Activated CD8-positive, alpha-beta T cell treated with anti-CD3 and anti-CD28 coated beads, Interleukin-2, amount 10 ng/mL, durations not matched to agents 7 days and 5 days (primary cell): ENCODE measurements at places on chromosomes 13 and 19. TPM values are rescaled to one million over a fixed set of nuclear protein-coding genes. Genes with fewer than 3 reads are reported as not detected.

The CYP4F2 gene
- not detected for total RNA-seq

The CEACAM16 gene
- not detected for total RNA-seq

The SGCG gene
- not detected for total RNA-seq

DNA sequence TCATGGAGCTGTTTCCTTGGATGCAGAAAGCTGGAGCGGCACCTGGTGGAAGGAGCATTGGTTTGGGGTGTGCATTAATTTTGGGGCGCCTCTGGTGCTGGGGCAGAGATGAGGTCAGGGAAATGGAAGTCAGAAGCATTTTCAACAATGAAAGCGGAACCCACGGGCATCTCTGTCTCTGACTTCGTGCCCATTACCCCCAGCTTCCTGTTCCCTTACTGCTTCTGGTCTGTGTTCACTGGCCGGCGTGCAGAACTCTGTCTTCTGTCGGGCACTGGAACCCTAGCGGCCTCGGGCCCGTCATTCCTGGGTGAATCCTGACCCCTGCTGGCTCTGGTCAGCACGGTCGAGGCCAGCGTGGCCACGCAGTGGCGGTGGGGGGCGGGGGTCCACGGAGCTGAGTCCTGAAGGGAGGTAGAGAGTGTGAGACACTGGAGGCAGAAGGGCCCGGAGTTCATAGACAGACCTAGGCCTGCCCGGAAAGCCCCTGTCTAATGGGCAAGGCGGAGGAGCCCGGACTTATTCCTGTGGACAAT lies 7.9 kb upstream of the LINGO3 start:
- no peak overlapping the region for H3K27ac ChIP-seq
- peak; percentile 37 for DNase-seq
- H3K4me1 ChIP-seq: no peaks in the 10 kb centered on the region
- H3K4me3 ChIP-seq: no peak overlapping the region
- H3K27me3 ChIP-seq: peaks cover 13% of the 10 kb centered on the region

GRCh38 chr19:51651216-51651846 lies 4.7 kb upstream of the SIGLEC14 start:
- H3K27ac ChIP-seq: no peak overlapping the region
- H3K4me1 ChIP-seq: peaks cover 2% of the 10 kb centered on the region
- H3K27me3 ChIP-seq: peaks cover 13% of the 10 kb centered on the region
- H3K4me3 ChIP-seq: no peak overlapping the region
- DNase-seq: no peak
- H3K36me3 ChIP-seq: no peaks in the 10 kb centered on the region

DNA sequence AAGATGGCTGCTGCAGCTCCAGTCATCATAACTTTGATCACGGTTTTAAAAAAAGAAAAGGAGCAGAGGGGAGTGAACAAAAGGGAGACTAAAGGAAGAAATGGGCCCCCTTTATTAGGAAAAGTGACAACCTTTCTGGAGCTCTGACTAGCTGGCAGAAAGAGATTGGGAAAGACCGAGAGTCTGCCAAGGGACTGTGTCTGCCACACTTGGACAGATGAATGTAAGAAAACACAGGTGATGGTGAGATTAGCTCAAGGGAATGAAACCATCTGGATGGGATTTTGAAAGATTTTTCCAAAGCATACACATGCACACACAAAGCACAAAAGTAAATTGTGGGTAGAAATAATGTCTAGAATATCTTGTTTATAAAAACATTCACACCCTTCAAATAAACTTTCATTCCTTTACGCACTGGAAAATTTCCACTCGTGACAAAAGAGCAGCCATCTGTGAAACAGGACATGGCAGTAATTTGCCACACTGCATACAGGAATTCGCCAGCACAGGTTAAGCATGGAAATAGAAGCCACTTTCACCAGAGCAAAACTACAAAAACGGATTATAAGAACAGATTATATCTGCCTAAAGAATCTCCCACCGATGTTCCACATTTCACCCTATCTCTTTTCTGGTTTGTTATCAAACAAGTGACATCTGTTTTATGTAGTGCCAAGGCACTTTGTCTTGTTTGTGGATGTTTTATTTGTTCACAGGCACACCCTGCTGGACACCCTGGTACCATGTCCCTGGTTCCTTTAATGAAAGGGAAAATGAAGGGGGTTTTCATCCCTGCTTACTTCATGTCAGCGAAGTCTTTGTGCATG lies 819.5 kb downstream of the DIAPH3 start:
- H3K27ac ChIP-seq: no peak overlapping the region
- H3K4me1 ChIP-seq: no peaks in the 10 kb centered on the region
- H3K27me3 ChIP-seq: no peaks in the 10 kb centered on the region
- no peaks in the 10 kb centered on the region for H3K36me3 ChIP-seq
- H3K4me3 ChIP-seq: no peak overlapping the region

DNA sequence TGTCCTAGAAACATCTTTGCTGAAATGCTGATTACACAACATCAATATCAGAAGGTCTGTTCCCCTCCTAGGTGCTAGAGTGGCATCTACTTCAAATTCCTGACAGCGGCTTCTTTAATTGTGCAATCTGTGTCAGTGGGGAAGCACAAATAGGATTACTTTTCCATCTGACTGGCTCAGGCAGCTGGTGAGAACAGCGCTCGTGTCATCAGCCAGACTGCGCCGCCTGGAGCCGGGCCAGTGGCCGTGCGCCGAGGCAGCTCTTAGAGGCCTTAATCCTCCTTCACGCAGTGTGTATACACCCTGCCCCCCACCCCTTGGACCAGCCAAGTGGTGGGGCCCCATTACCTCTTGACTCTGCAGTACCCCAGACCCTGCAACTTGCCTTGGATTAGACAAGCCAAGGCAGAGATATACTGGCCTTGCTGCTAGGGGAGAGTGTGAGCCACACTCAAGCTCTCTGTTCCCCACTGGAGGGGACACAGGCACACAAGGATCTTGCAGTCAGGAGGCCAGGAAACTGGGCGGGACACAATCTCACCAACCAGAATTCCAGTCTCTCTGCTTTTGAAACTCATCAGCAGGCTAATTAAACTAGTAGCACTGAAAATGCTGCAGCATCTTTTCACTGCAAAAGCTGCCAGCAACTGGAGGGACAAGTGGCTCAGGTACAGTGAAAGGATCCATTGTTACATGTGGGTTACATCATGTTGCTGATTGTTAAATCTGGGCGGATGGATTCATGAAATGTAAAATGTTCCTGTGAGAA lies 48.9 kb upstream of the EPHX3 start:
- peaks cover 64% of the 10 kb centered on the region for H3K4me1 ChIP-seq
- no peak for DNase-seq
- no peak overlapping the region for H3K27ac ChIP-seq
- H3K36me3 ChIP-seq: no peaks in the 10 kb centered on the region
- no peaks in the 10 kb centered on the region for H3K27me3 ChIP-seq
- H3K4me3 ChIP-seq: no peak overlapping the region

- no peak overlapping the region for H3K4me3 ChIP-seq
- peaks cover under 1% of the 10 kb centered on the region for H3K27me3 ChIP-seq
- H3K27ac ChIP-seq: no peak overlapping the region
- H3K4me1 ChIP-seq: peaks cover 7% of the 10 kb centered on the region
- H3K36me3 ChIP-seq: no peaks in the 10 kb centered on the region
- no peak for DNase-seq
These were observed 11.3 kb upstream of the BTBD2 start for GRCh38 chr19:2026770-2027169.
